ENCODE measurements at places on chromosomes 4 and X. TPM values are rescaled to one million over a fixed set of nuclear protein-coding genes. Genes with fewer than 3 reads are reported as not detected.

Gene RBMXL3
- total RNA-seq = not detected

Gene STOX2
- 7.9 TPM for total RNA-seq

Gene GAGE13
- total RNA-seq = not detected

Gene PARM1
- total RNA-seq = 12.1 TPM

DNA sequence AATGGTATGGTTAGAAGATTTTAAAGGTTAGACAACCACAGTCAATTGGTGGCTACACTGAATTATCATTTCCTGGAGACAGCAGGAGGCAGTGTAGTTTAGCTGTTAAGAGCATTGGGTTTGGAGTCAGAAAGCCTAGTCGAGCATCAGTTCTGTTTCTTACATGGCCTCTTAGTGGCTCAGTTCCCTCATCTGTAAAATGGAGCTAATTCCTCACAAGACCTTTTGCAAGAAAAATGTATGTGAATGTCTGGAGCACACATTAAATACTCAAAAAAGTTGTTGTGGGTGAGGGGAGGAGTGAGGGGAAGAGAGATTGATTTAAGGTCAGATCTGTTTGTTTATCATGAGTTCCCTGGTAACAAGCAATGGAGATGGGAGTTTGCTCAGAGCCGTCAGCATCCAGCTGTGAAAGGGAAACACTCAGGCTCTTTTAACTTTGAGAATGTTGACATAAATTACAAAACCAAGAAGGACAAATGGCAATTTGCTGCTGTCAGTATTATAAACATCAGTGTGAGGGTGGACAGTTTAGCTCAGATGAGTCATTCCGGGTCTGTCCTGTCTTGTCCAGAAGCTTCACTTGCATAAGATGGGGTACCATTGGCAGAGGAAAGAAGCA lies 98.2 kb upstream of the PGRMC2 start:
- DNase-seq = no peak

DNA sequence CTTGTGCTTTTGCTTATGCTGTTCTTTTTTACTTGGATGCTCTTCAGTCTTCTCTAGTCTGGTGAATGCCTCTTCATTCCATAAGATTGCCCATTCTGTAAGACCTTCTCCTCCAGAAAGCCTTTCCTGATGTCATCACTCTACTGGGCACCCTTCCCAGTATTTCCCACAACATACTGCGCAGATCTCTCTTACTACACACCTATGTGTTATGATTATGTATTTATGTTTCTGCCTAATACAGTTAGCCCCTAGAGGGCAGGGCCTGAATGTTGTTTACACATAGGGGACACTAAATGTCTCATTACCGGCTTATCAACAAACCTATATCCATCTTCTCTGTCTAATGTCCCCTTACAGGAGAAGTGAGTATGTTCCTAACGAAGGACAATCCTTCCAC lies 21.1 kb downstream of the AIFM1 start:
- no peak for DNase-seq

DNA sequence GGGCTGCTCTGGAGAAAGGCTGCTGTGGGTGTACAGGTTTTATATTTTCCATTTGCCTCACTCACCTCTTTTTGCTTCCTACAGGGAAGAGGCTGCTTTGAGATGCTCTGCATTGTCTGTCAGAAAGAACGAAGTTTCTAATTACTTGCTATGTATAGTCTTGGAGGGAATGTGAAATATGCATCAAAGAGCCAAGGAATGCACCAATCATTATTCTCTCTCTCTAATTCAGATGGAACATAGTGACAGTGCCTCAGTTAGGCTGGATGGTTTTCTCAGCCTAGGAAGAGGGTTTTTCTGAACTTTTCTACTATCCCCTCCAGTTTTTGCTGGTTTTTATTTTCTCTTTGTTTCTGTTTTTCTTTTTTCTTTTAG lies 106.8 kb upstream of the SLC4A4 start:
- DNase-seq = no peak

GRCh38 chr4:87531621-87532020 lies 2.4 kb upstream of the SPARCL1 start:
- DNase-seq = no peak

GRCh38 chr4:96056346-96056934 lies 216.5 kb downstream of the PDHA2 start:
- DNase-seq = no peak

Measured in breast epithelium (tissue), 4 donors.